ENCODE measurements at places on chromosomes 16 and 17. TPM values are rescaled to one million over a fixed set of nuclear protein-coding genes. Genes with fewer than 3 reads are reported as not detected.

Gene PSMD3
- total RNA-seq: 143 TPM

Gene QRICH2
- total RNA-seq: 2.7 TPM

Gene ZNF624
- 5.1 TPM for total RNA-seq

Gene TM4SF5
- total RNA-seq: not detected

Gene RTN4RL1
- total RNA-seq: under 0.01 TPM

Gene C16orf89
- 1.1 TPM for total RNA-seq

Gene ARHGAP23
- 17.6 TPM for total RNA-seq

Gene MYH1
- not detected for total RNA-seq

Gene NDEL1
- total RNA-seq: 57.3 TPM

Gene OR3A1
- under 0.01 TPM for total RNA-seq

Gene ZFPM1
- 3.3 TPM for total RNA-seq

Gene FOXO3B
- 3.5 TPM for total RNA-seq

Gene SOX8
- 0.77 TPM for total RNA-seq

Gene RAMP2
- total RNA-seq: 0.58 TPM

Gene RAB11FIP4
- total RNA-seq: 0.19 TPM

Gene SEZ6
- not detected for total RNA-seq

Gene MYCBPAP
- 2.3 TPM for total RNA-seq

Gene RHBDL3
- not detected for total RNA-seq

Gene TNFRSF17
- total RNA-seq: not detected

Gene RPH3AL
- 1.2 TPM for total RNA-seq

Gene RCVRN
- not detected for total RNA-seq

Gene NUBP1
- 27.4 TPM for total RNA-seq

Gene PPY
- not detected for total RNA-seq

Gene ADAD2
- total RNA-seq: not detected

Gene HOXB8
- total RNA-seq: under 0.01 TPM

Gene KRTAP4-3
- not detected for total RNA-seq

Gene CD79B
- total RNA-seq: 5.4 TPM

Gene TBC1D3H
- not detected for total RNA-seq

Gene ATP2C2
- total RNA-seq: not detected

Gene C17orf107
- 2.5 TPM for total RNA-seq

Gene PITPNM3
- 0.58 TPM for total RNA-seq

Measured in regular cardiac myocyte (primary cell).